Placental pericyte (primary cell): ENCODE measurements at places on chromosomes 4 and X. TPM values are rescaled to one million over a fixed set of nuclear protein-coding genes. Genes with fewer than 3 reads are reported as not detected.

SHISA3 gene
- total RNA-seq: not detected in 2 replicates

POU3F4 gene
- total RNA-seq: not detected in 2 replicates

GNRHR gene
- total RNA-seq: not detected in 2 replicates

MAB21L2 gene
- total RNA-seq: 0.14 TPM in 1 of 2 replicates, not detected in the other
